ENCODE measurements at places on chromosomes 11 and 22.
A peak's percentile ranks its signal among the peaks of the same experiment; 100 is the strongest.

- no peak for DNase-seq
Observed at GRCh38 chr11:114195981-114196731, 100.0 kb upstream of the NNMT start.

DNA sequence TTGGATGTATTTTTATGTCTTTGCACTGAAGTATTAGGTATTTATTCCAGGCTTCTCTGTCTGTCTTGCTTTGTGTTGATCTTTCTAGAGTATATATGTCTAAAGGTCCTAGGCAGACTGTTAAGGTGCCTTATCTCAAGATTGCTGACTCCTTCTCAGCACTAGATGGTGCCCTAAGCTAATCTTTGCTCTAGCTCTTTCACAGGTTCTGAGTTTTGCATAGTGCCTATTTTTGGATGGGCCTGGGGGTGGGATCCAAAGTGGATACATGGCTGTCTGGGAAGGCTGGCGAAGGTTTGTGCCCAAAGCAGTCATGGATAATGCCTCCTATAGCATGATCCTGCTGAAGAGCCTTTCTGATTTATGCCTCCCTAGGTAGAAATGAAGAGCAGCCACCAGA lies 154.9 kb downstream of the TRPC6 start:
- no peak for DNase-seq

GRCh38 chr11:36818410-36818809 lies 220.4 kb upstream of the RAG2 start:
- DNase-seq = no peak

- DNase-seq = no peak
Observed at GRCh38 chr11:15045891-15046290, 27.5 kb upstream of the CALCB start.

DNA sequence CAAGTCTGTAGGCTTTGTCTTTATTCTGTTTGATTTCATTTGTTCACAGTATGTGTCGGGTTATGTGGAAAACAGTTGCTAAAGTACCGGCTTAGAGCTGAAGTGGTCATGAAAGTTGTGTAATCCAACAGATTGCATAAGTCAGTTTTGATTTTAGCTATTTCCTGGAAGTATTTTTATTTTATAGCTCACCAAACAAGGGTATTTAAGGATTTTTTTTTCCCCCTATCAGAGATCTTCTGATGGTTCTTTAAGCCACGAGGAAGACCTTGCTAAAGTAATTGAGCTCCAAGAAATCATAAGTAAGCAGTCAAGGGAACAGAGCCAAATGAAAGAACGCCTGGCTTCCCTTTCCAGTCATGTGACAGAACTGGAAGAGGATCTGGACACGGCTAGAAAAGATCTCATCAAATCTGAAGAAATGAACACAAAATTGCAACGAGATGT lies 55.9 kb downstream of the PPFIA1 start:
- peak; percentile 67 for DNase-seq

- DNase-seq = no peak
Observed at GRCh38 chr22:17387356-17387755, 18.1 kb downstream of the CECR2 start.

DNA sequence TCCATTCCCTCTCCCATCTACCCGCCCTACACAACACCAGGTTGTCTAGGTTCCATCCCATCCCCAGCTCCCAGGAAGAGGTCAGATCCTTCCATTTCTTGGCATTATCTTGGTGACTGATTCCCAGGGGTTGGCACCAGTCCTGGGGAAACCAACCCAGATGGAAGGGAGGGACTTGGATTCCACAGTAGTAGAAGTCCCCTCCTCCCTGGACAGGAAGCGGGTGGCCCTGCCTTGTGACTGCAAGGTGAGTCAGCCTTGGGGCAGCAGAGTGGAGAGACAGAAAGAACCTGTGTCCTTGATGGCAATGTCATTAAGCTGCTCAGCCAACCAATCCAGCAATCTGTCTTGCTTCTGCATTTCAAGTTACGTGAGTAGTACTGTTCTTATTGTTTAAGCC lies 26.5 kb downstream of the SYT13 start:
- no peak for DNase-seq

- DNase-seq = peak; percentile 23
Observed at GRCh38 chr11:26399336-26399735, 67.4 kb downstream of the ANO3 start.

DNA sequence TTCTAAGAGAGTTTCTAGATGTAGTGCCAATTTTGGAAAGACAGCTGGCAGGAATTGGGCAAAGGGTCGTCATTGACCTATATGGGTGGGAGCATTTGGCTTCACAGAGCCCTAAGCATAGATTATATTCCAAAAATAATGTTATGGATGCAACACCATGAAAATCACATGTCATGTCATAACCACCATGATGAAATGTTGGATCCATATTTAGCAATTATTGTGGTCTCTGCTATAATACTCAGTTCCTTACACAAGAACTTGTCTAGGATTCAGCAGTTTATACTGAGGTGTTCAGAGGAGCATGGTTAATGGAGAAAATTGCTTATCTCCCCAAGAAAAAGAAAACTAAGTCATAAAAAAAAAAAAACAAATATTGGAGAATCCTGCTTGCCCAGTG lies 31.6 kb downstream of the NTM start:
- no peak for DNase-seq

DNA sequence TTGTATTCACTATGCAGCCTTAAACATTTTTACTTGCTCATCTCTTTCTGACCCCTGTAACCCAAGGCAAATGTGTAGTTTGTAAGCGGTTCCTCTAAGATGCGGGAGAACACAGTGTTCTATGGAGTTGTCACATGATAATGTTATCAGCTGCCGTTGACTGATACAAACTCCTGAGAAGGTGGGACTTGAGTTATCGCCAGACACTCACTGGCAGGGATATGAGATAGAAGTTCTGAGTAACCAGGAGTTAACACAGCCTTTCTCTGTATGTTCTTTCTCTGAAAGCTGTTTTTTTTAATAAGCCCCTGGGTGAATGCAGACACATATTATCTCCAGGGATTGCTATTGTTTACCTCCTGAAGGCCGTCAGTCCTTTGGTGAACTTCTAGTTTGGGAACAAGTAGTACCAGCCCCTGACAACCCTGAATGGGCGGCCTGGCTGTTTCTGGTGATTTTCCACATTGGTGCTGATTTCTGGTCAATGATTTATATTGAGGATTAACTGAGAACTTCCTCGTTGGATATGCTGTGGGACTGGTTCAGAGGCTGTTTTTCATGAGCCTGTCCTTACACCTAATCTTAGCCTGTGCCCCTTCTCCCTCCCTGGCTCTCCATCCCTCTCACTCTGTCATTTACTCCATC lies 155.3 kb upstream of the RASSF10 start:
- no peak for DNase-seq

DNA sequence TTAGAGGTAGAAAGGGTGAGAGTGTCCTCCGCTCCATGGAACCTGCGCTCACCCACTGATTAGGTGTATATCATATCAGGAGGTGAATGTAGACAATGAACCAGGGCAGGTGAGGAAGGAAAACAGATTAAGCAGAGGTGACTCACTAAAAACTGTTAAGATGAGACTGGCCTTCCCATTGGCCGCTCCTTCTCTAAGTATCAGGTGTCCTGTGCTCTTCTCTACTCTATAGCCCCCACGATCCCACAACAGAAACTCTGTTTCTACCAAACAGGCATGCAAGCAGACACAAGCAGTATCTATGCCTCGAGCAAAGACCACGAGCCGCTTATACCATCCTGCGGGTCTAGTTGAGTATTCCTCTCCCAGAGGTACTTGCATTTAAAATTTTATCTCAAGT lies 103.1 kb downstream of the SNX19 start:
- no peak for DNase-seq

- DNase-seq = peak; percentile 72
Observed at GRCh38 chr22:39388261-39389011, 11.1 kb upstream of the TAB1 start.

DNA sequence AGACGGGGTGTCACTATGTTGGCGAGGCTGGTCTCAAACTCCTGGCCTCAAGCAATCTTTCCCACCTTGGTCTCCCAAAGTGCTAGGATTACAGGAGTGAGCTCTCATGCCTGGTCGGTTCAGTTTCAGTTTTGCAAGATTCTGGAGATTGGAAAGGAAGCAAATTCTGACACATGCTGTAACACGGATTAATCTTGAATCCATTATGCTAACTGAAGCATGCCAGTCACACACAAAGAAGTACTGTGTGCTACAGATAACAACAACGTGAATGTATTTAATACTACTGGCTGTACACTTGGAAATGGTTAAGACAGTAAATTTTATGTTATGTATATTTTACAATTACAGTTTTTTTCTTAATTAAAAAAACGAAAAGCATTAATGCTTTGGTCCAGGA lies 107.6 kb downstream of the MED15 start:
- no peak for DNase-seq

- DNase-seq = no peak
Observed at GRCh38 chr11:117563556-117563955, 233.5 kb downstream of the DSCAML1 start.

DNA sequence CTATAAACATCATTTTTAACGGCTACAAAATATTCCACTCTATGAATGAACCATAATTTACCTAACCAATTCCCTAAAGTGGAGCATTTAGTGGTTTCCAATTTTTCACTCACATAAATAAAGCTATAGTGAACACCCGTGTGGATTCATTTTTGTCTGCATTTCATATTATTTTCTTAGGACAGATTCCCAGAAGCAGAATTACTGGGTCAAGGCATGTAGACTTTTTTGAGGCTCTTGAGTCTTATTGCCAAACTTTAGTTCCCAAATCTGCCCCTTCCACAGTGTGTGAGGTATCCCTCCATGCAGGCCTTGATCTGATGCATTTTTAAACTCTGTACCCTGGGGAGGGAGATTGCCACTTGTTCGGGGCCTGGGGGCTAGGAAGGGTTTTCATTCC lies 198.2 kb downstream of the TENM4 start:
- peak; percentile 16 for DNase-seq

GRCh38 chr11:2928605-2929530 lies at the start of gene PHLDA2:
Gene PHLDA2 (minus strand): TSS chr11:2929420. CDS start chr11:2929364, 56 bp downstream.
- peak; percentile 30 for DNase-seq

DNA sequence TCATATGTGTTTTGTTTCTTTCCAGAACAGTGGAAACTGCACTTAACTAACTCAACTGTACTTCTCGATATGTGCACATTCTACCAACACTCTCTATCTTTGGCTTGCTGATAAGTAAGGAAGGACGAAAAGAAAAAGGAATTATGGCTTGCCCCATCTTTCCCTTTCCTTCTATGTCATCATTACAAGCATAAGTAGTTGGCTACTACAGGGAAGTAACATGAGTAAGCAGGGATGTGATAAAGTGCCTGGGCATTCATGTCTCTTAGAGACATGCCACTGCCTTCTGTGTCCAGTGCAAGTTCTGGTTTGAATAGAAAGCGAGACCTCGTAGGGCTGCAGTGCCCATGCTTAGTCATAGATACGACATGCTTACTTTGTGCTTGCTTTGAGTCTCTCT lies 342.5 kb downstream of the ETS1 start:
- DNase-seq = no peak

GRCh38 chr11:86917589-86917988 lies 37.6 kb downstream of the FZD4 start:
- no peak for DNase-seq

Measured in fibroblast of the conjunctiva (primary cell).